ENCODE measurements at places on chromosomes 7 and 10.

- DNase-seq, result no peak
Measured at GRCh38 chr7:25545124-25546008, 317.1 kb upstream of the NPVF start.

DNA sequence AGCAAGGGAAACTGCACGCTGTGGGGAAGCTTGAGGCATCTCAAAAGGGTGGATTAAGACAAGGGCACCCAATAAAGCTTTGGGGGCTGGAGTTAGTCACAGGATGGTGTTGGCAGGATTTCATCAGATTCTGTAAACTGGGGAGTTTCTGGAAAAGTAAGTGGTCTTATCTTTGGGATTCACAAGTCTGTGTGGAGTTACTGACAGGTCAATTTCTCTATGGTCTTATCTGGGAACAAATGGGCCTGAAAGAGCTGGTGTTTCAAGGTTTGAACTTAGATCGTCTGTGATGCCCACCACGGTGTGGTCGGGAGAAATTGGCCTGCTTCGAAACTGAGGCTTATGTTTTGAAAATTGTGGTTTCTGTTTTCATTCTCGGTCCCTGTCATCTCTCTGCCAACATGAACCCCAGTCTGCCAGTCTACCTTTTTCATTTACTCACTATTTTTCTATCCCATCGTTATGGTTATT lies 23.8 kb upstream of the AOAH start:
- no peak for DNase-seq

DNA sequence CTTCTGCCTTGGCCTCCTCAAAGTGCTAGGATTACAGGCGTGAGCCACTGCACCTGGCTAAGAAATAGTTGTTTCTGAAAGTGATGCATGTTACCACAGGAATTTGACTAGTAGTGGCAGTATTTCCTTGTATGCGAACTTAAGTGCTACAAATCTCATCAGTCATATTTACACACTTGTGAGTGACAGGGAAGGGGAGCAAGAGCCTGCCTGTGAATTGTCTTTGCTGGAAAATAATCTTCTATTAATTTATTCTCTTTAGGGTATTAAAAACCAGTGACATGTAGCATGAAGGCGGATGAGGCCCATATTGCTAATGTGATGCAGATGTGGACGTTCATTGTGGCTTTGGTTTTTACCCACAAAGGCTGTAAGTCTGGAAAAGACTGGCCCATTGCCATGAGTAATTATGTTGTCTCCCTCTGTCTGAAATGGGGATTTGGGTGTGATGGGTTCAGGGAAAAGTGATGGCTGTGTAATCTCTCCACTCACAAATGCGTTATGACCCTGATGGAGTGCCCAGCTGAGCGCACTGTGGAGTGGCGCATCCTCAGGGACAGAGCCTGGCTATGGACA lies 97.6 kb downstream of the CCNY start:
- DNase-seq, result no peak

DNA sequence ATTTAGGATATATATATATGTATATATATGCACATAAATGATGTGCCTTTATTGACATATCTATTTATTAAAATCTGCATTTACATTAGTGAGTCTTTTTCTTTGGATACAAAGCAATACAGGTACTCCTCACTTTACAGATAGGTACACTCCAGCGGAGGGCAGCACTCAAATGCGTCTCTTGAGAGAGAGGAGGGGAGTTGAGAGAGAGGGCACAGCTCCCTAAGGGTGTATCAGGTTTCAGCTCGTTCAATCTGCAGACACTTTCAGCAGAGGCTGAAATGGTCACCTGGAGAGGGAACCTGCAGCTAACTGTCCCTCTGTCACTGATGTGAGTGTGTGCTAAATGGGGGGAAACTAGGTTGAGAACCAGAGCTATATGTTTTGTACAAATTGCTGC lies 21.5 kb downstream of the C10orf53 start:
- DNase-seq, result no peak

DNA sequence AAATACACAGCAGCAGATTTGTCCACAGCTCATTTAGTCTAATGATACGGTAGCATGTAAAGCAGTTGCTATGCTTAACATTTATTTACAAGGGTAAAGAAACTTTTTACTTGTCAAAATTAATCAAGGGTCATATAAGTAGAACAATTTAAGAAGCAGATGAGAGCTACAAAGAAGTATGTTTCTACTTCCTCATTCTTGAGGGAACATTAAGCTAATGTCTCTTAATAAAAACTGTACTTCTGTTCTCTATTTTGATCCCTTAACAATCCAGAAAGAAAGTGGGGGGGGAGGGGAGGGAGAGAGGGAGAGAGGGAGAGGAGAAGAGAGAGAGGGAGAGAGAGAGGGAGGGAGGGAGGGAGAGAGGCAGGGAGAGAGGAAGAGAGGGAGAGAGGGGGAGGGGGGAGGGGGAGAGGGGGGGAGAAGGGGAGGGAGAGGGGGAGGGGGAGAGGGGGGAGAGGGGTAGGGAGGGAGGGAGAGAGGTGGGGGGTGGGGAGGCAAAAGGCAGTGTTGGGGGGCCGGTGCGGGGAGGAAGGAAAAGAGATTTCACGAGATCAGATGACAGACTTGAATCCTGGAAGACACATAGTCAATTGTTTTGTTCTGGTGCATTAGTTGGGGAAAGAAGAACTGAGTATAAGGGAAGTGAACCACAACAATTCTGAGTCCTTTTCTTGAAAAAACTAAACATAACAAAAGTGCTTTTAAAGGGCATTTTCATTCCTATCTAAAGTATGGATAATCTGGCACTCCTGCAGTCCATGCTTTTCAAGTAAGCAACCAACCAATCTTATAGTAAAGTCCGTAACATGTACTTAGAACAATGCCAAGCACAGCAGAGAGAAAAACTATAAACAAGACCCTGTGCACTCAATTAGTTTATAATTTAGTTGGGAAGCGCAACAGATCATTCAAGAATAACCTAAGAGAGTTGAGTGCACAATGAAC lies 128.0 kb downstream of the USP6NL start:
- no peak for DNase-seq

GRCh38 chr7:33745934-33746333 lies 159.4 kb upstream of the BMPER start:
- DNase-seq, result no peak

DNA sequence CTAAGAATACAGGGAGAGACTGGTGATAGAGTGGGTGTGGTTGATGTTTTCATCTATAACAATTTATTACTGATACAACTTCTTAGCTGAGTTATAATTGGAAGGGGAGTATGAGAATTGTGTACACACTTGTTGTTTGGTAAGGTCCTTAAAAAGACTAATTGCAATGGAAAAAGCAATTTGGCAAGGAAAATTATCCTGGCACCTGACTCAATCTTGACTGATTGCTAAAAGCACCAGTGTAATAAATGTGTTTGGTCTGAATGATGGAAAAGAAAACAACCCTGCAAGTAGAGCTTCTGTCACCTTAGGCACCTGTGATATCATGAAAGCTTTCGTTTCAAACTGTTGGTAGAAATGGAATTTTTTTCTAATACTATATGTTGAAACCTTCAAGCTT lies 6.7 kb upstream of the GSDME start:
- DNase-seq, result no peak

GRCh38 chr7:587767-588166 lies 68.1 kb upstream of the PDGFA start:
- no peak for DNase-seq

DNA sequence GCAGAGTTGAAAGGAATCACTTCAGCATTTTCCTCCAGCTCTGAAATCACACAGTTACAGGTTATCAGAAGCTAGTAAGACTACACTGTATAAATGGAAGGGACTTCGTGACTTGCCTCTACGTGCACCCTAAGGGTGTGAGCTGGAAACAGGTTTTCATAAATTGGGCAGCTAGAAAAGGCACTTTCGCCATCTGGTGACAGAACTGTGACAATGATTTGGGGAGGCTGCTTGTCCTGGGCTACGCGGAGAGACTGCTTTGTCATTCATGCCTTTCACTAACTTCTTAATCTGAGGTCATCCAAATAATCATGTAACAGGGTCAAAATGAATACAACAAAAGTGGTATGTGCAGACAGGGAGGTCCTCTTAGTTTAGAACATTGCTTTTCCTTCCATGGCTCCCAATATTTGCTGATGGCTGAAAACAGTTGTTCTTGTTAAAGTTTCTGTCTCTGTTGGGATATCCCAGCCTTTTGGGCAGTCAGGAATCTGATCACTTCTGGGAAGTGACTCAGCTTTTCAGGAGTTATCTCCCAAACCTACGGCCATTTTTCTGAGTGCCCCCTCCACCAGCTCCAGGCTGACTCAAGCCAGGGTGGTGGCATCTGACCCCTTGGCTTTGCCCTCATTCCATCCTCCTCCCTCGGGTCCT lies 17.8 kb downstream of the VWC2 start:
- no peak for DNase-seq

- no peak for DNase-seq
Measured at GRCh38 chr7:125529249-125529648, 599.6 kb upstream of the POT1 start.

DNA sequence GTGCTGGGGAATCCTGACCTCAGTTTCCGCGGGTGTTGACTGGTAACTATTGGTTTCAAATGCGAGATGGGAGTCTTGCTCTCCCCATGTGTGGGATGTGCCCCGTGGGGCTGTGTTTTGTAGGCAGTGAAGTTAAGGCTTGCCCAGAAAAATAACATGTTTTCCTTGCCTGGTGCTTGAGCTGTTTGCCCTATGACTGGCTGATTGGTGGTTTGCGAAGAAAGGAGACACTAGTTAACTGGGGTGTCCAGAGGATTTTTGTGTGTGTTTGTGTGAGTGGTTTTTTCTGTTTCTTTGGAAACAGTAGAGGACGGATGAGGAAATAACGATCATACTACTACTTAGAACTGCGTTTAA lies 61.9 kb downstream of the CREB5 start:
- DNase-seq, result no peak

GRCh38 chr10:14727465-14727864 lies 47.2 kb downstream of the FAM107B start:
- no peak for DNase-seq

- DNase-seq, result no peak
Measured at GRCh38 chr7:125670926-125671572, 741.4 kb upstream of the POT1 start.

DNA sequence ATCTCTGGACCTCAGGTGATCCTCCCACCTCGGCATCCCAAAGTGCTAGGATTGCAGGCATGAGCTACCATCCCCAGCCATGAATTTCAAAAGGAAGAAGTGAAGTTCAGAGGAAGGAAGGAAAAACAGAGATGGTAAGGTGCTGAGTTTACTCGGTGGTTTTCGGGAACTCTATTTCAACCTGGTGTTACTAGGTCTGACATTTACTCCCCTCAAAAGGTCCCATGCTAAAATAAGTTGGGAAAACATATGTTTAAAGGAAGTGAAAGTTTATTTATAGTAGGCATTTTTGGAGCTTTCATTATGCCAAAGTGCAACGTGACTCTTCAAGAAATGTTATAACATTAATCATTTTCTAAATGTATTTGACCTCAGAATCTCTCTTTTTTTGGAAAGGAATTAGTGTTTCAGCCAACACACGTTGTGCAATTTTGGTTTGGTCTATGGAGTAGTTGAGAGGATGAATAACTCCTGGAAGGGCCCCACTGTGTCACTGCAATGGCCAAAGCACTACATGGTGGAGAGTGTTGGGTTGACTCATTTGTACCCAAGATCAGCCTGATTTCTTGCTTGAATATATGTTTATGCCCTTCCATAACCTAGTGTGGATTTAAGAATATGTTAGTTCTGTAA lies 114.7 kb upstream of the FAM171A1 start:
- DNase-seq, result no peak

DNA sequence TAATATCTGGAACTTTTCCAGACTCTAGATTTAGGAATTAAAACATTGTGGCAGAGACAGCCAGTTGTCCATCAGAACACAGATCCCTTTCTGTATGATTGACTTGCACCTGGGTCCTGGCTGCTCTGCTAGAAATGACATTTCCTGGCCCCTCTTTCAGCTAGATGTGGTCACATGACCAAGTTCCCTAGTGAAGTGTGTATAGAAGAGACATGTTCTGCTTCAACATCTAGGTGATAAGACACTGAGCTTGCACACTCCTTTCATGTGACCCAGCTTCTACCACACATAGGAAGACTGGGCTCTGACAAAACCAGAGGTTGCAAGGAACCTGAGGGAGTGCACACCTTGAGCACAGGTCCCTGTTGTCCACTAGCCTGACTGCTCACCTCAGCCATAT lies 22.8 kb upstream of the DYNC1I1 start:
- no peak for DNase-seq

- DNase-seq, result peak; percentile 64
Measured at GRCh38 chr10:102322914-102323313, 72.6 kb upstream of the NFKB2 start.

GRCh38 chr10:76974017-76974691 lies 663.5 kb downstream of the KCNMA1 start:
- no peak for DNase-seq

- DNase-seq, result no peak
Measured at GRCh38 chr10:92727550-92727949, 37.8 kb downstream of the HHEX start.

DNA sequence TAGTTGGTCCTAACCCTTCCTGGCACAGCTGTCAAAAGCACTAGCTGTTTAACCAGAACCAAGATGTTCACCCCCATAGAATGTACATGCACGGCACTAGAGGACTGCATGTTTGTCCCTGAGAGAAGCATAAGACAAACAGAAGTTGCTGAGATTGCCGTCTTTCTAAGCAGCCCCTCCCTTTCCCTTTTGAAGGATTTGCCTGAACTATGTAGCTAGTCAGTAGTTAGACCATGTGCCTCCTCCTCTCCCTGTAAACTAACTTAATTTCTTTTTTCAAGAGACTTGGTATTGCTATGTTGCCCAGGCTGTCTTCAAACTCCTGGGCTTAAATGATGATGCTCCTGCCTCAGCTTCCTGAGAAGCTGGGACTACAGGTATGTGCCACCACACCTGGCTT lies 40.7 kb downstream of the TBC1D12 start:
- no peak for DNase-seq

DNA sequence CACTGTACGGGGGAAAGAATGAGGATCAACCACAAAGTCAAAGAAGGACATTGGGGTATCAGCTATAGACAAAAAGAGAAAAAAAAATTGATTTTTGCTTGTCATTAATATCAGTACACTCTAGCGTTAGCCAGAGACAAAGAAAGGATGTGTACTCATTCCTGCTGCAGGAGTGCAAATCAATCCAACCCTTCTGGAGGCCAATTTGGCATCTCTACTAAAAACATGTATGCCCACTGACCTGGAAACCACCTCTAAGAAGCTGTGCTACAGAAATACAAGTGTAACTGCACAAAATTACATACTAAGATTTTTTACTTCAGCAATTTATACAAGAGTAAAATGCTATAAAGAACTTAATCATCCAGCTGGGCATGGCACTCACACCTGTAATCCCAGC lies 13.6 kb downstream of the NSMCE4A start:
- DNase-seq, result no peak

DNA sequence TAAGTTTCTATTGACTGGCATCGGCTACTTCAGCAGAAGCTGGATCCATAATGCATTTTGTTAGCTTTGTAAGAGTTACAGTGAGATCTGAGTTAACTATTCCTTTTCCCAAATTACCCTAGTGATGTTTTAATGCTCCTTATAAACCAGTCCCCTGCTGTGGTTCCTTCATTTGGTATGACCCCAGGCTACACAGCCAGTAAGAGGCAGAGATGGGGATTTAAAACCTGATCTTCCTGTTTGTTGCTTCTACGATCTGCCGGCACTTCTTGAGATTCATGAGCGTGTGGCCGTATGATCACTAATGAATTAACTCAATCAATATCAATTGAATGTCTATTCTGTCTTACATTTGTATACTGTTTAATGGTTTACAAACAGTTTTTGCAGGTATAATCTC lies 86.1 kb downstream of the CACNB2 start:
- DNase-seq, result no peak

- no peak for DNase-seq
Measured at GRCh38 chr7:120949998-120950538, 509 bp upstream of the ING3 start.

All from natural killer cell (primary cell).